ENCODE measurements at places on chromosomes 7 and 10.
A peak's percentile ranks its signal among the peaks of the same experiment; 100 is the strongest.

GRCh38 chr7:129423700-129424410, 10.4 kb upstream of the STRIP2 start:
- no peak for DNase-seq

DNA sequence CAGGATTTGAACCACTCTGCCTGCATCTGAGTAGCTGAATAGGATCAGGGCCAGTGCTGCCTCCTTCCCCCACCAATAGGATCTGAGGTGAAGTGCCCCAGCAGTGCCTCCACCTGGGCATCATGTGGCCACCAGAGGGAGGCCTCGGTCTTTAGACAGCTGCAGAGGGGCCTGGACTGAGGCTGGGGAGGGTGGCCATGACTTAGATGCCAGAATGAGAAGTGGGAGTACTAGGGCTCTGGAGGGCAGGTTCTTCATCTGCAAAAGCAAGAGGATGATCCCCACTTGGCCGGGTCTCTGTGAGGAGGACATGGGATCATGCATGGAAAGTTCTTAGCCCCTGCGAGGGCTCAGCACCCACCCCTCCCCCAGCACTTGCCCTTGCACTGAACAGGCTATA, 56.9 kb downstream of the NEUROG3 start:
- peak; percentile 45 for DNase-seq

DNA sequence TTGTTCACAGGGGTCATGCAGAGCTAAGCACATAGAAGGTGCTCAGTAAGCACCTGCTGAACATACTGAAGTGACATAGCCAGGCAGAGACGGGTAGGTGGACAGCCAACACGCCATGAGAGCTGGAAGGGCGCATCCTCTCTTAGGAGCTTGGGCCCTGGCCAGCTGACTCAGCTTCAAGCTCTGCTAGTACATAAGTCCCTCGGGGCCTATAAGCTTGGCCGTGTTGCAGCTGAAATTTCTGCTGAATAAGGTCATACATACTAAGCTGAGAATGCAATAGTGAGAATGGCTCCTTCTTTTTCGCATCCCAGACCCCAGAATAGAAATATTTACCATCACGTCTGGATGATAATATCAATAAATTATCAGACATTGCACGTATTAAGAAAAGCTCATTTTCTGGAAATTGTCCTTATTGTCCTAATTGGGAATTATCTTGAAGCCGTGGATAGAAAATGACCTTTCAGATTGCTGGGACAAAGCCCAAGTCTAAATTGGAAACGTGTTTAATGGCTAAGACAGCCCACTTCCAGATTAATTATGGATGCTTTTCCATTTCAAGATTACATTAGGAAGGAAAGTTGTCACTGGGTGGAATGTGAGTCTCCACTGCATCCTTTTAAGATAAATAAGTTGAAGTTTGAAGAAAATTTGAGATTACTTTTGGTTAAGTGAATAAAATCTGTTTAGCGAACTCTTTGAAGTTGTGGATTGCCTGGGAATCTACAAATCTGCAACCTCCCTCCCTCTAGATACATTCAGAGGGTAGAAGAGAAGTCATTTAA, 287.1 kb upstream of the C7orf33 start:
- DNase-seq, result no peak

DNA sequence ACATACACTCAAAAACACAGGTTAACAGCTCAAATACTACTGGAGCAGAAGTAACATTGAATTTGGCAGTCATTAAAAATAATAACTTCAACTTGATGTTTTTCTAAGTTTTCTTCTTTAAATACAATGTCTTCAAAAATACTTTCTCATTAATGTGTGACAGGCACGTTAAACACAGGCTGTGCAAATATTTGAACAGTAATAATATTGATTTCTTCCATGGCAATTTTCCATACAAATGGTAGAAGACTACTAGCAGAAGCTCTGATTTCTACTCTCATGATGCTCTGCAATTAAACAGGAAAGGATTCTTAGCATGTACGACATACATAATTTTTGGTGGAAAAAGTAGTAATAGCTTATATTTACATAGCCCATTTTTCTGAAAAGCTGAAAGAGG, 47.4 kb downstream of the NRP1 start:
- no peak for DNase-seq

- DNase-seq, result no peak
Observed at GRCh38 chr10:114632869-114633715, 25.0 kb downstream of the ABLIM1 start.

DNA sequence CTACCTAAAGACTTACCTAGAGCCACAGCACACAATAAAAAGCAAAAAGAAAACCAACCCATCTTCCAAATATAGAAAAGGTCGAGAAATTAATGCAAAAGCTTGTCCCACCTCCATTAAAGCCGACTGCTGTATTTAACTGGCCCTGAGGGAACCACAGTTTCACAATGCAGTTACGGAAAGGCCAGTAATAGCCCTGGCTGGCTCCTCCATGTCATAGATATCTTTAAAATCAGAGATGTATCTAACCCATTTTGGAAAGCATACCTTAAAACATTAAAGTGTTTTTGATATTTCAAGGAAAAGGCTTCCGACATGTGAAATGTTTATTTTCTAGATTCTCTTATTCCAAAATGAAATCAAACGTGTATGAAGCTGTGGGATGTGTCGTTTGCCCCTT, 23.0 kb downstream of the HDAC9 start:
- DNase-seq, result no peak

- DNase-seq, result no peak
Observed at GRCh38 chr10:76874176-76874575, 763.4 kb downstream of the KCNMA1 start.

- no peak for DNase-seq
Observed at GRCh38 chr7:133940368-133940767, 186.8 kb upstream of the LRGUK start.

DNA sequence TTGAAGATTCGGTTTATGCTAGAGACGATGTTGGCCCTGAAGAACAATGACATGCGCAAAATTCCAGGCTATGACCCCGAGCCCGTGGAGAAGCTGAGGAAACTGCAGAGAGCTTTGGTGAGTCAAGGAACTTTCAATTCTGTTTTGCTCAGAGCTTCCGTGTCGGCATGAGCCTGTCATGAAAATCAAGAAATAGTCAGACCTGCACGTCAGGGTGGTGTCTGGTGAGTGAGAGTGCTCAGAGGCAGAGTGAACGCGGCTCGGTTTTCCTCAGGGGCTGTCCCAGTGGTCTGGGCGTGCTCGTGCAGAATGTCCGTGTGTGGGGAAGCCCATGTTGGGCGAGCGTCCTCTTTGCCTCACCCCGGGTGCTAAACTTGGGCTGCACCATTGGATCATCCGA, 12.6 kb downstream of the NOM1 start:
- no peak for DNase-seq

- no peak for DNase-seq
Observed at GRCh38 chr7:158121441-158122045, 466.1 kb downstream of the PTPRN2 start.

DNA sequence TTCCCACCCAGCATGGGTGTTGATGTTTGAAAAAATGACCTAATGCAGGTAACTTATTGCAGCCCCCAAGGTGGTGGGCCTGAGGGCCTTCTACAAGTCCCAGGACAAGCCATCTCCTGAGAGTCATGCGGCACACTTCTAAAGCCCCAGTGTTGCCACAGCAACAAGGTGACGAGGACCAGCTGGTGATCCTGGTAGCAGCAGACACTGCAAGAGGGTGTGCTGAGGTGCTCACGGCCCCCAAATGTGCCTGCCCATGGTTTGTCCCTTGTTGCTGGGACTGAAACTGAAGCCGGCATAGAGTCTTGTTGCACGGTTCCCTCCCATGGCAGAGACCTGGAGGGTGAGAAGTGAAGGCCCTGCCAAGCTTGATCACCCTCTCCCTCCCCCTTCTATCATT, 333.2 kb upstream of the MGMT start:
- DNase-seq, result no peak

DNA sequence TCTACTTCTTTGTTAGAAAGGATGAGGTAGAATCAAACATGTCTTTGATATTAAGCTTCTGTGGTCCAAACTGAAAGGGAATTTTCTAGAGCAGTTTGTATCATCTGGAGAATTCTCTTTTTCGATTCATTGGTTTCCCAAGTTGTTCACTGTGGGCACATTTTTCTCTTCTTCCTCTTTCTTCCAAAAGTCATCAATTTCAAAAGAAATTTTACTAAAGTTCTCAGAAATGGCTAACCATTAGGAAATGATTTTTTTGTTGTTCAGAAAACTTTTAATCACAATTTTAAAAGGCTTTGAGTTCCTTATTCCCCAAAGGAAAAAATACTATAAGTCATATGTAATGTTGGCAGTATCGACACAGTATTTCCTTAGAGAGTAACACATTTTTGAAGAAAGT, 28.3 kb upstream of the CCDC6 start:
- no peak for DNase-seq

Data from activated naive CD8-positive, alpha-beta T cell treated with anti-CD3 and anti-CD28 coated beads for 36 hours (primary cell).